ENCODE measurements at places on chromosomes 3 and 15.

- peak; percentile 34 for DNase-seq
These were observed 39.1 kb downstream of the PRTG start for GRCh38 chr15:55703873-55704301.

GRCh38 chr3:43726521-43726920 lies 35.8 kb downstream of the ABHD5 start:
- DNase-seq: peak; percentile 53

- no peak for DNase-seq
These were observed 8.8 kb upstream of the LRCH3 start for GRCh38 chr3:197782230-197782629.

GRCh38 chr3:73805435-73805834 lies 180.7 kb upstream of the PDZRN3 start:
- no peak for DNase-seq

- peak; percentile 14 for DNase-seq
These were observed 4.3 kb downstream of the TMPRSS7 start for GRCh38 chr3:112038863-112039262.

DNA sequence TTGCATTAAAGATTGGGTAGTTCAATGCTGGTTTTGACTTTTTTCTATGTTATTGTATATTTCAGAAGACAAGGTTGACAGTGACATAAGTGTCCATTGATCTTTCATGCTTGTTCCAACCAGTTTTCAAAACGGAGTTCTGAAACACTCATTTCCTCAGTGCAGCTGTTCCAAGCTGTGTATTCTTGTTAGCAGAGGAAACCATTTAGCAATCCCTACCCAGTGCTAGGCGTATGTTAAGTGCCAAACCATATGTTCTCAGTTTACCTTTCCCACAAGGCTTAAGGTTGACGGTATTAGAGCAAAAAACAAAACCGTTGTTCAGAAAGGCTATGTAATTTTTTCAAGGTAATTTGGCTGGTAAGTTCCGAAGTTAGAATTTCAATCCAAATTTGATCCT lies 9.1 kb downstream of the ATOSA start:
- DNase-seq: no peak

DNA sequence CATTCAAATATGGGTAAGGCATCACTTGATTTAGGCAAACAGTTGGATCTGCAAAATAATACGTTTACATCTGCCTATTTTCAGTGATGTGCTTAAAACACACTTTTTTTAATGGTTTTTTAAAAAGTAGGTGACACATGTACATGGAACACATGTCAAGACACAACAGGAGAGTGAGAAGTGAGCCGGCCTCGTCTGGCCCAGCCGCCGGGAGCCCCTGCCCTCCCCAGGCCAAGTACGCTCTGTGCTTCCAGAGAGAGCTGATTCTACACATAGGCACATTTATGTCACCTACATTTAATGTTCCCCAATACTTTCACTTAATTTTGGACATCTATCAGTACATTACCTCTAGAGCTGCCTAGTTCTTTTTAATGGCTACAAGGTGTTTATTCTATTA lies 3.8 kb downstream of the TM2D3 start:
- no peak for DNase-seq

GRCh38 chr15:70757627-70758026 lies 5.7 kb downstream of the UACA start:
- DNase-seq: no peak

DNA sequence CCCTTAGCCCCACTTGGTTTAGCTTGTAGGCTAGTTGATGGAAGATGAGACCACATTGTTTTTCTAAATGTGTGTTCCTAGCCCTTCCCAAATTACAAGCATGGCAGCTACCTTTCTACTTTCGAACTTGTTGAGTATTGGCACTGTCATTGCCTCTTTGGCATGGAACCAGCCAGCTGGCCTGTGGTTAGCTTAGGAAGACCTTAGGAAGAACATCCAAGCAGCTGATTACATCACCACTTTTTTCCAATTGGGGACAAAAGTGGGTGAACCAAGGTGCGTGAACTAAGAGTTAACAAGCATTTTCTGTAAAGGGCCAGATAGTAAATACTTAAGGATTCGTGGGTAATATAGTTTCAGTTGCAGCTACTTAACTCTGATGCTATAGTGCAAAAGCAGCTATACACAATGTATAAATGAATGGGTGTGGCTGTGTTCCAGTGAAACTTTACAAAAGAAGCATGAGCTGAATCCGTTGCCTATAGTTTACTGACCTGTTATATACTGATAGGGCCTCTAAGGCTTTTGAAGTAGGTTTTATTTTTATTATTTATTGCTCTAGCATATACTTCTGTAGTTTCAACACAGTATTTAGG lies 8.5 kb downstream of the KLHL18 start:
- no peak for DNase-seq
